ENCODE measurements at places on chromosomes 16 and 17. TPM values are rescaled to one million over a fixed set of nuclear protein-coding genes. Genes with fewer than 3 reads are reported as not detected.

The CYGB gene
- 18.7 TPM for total RNA-seq

The EME1 gene
- 17.6 TPM for total RNA-seq

The SCIMP gene
- total RNA-seq: not detected

The MGAT5B gene
- under 0.01 TPM for total RNA-seq

The EPN3 gene
- total RNA-seq: under 0.01 TPM

The CACNA1H gene
- total RNA-seq: 8.7 TPM

The DRC3 gene
- under 0.01 TPM for total RNA-seq

The LGALS3BP gene
- total RNA-seq: 405 TPM

The SNX20 gene
- not detected for total RNA-seq

The PRSS33 gene
- total RNA-seq: not detected

The ZNF785 gene
- 23.6 TPM for total RNA-seq

The LPO gene
- not detected for total RNA-seq

The KRT39 gene
- not detected for total RNA-seq

The GPR179 gene
- total RNA-seq: not detected

The CCR7 gene
- total RNA-seq: not detected

The STH gene
- not detected for total RNA-seq

The VMO1 gene
- not detected for total RNA-seq

The PRRT2 gene
- not detected for total RNA-seq

The PYY gene
- total RNA-seq: not detected

The FBXW10 gene
- not detected for total RNA-seq

The RAPGEFL1 gene
- total RNA-seq: 10.3 TPM

The PLCG2 gene
- 0.18 TPM for total RNA-seq

The TBC1D3H gene
- not detected for total RNA-seq

The TP53TG3 gene
- not detected for total RNA-seq

The SCGB1C2 gene
- total RNA-seq: not detected

The NETO2 gene
- total RNA-seq: 8.6 TPM

The SULT1A2 gene
- 0.58 TPM for total RNA-seq

The NUDT21 gene
- total RNA-seq: 105 TPM

The NOTUM gene
- total RNA-seq: not detected

The TMIGD1 gene
- total RNA-seq: not detected

The CES3 gene
- not detected for total RNA-seq

The ACE gene
- 1.9 TPM for total RNA-seq

The CACNG5 gene
- total RNA-seq: not detected

The PLA2G15 gene
- total RNA-seq: 34.6 TPM

The SYCE1L gene
- not detected for total RNA-seq

The GP1BA gene
- not detected for total RNA-seq

The SDK2 gene
- under 0.01 TPM for total RNA-seq

The DOK4 gene
- total RNA-seq: 47.9 TPM

The VAT1L gene
- total RNA-seq: 22.0 TPM

The CLEC3A gene
- total RNA-seq: not detected

The ZNF629 gene
- total RNA-seq: 13.8 TPM

The AARSD1 gene
- total RNA-seq: 25.4 TPM

The RNF227 gene
- total RNA-seq: 29.2 TPM

The FOXN1 gene
- not detected for total RNA-seq

The MAP2K6 gene
- 0.89 TPM for total RNA-seq

The MYCBPAP gene
- not detected for total RNA-seq

The KCNH6 gene
- not detected for total RNA-seq

The B4GALNT2 gene
- total RNA-seq: not detected

The RNF43 gene
- total RNA-seq: not detected

The TMEM92 gene
- 0.89 TPM for total RNA-seq

The TGFB1I1 gene
- 137 TPM for total RNA-seq

The RTN4RL1 gene
- total RNA-seq: 0.29 TPM

The BCL7C gene
- total RNA-seq: 85.3 TPM

The TMEM220 gene
- 2.9 TPM for total RNA-seq

The GCGR gene
- not detected for total RNA-seq

The CMTM4 gene
- 8.4 TPM for total RNA-seq

The NACA2 gene
- not detected for total RNA-seq

The NTN1 gene
- 0.35 TPM for total RNA-seq

All from myometrial cell (primary cell).